ENCODE measurements at places on chromosomes 7 and 10.

GRCh38 chr10:89295597-89295996 is 6.2 kb upstream of the IFIT2 start:
- DNase-seq, result no peak

DNA sequence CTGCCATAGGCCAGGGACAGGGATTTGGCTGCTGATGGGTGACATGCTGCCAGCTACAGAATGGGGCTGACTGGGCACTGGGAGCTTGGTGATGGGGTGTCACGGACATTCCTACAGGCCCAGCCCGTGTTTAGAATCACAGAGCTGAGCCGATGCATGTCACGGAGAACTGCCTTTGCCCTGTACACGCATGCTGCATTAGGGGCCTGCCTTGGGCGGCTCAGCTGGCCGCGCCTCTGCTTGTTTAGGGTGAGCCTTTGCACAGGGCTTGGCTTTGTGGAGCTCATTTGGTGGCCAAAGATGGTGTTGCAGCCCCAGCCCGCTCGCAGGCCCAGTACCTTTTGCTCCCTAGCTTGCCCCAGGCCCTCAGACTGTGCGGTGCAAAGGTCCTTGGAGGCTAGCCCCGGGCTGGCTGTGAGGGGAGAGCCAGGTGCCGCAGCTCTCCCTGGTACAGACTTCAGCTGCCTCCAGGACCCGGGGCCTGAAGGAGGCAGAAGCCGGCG is 108.4 kb upstream of the BTBD16 start:
- no peak for DNase-seq

DNA sequence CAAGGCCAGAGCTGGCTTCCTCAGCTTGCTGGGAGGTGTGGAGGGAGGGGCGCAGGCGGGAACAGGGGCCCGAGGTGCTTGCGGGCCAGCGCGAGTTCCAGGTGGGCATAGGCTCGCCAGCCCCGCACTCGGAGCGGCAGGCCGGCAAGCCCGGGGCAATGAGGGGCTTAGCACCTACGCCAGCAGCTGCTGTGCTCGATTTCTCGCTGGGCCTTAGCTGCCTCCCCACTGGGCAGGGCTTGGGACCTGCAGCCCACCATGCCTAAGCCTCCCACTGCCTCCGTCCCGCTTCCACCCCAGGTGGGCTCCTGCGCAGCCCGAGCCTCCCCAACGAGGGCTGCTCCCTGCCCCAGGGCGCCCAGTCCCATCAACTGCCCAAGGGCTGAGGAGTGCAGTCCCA is 25.9 kb upstream of the MAT1A start:
- DNase-seq, result no peak

- no peak for DNase-seq
These were observed 814 bp downstream of the RUFY2 start for GRCh38 chr10:68406111-68406814.

- DNase-seq, result no peak
These were observed 57.7 kb downstream of the MYPN start for GRCh38 chr10:68166871-68167585.

All from NCI-H524 treated with DMSO at 0.1 percent for 48 hours (cell line).